NCI-H2081 (cell line): ENCODE measurements at places on chromosomes 12 and 14.

GRCh38 chr12:27965411-27965810, 7.1 kb downstream of the PTHLH start:
- no peak for DNase-seq

GRCh38 chr12:130961921-130962451, 8.3 kb downstream of the ADGRD1 start:
- DNase-seq, result no peak

DNA sequence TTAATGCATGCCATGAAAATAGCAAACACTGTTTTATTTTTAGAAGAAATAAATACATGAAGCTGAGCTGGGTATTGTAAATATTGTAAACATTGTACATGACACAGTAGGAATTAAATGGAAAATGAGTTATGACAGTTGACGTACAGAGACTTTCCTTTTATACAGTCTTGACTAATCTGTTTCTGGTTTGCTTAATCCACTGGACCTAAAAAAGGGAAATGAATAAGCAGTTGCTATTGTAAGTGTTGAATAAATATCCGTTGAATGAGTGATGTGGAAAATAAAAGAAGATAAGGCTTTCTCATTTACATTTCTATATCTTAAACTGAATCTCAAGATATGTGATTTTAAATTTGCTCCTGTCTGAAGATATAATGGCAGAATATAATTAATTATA, 15.0 kb downstream of the PMCH start:
- no peak for DNase-seq

DNA sequence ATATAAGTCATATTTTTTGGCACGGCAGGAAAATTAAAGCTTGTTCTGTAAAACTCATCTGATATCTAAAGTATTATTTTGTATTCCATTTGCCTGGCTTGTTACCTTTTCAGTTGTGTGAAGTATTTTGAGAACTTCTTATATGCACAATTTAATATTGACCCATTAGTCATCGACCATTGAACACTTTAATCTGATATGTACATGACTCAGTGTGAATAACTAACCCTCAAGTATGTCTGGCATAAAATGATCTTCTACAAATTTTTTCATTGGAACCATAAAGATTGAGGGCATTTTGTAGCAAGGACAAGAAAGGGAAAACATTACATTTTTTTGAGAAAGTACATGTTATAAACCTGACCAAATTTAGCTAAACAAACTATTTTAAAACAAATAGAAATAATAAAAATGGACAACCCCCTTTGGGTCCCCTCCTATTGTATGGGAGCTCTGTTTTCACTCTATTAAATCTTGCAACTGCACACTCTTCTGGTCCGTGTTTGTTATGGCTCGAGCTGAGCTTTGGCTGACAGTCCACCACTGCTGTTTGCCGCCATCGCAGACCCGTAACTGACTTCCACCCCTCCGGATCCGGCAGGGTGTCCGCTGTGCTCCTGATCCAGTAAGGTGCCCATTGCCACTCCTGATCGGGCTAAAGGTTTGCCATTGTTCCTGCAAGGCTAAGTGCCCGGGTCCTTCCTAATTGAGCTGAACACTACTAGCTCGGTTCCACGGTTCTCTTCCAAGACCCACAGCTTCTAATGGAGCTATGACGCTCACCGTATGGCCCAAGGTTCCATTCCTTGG, 118.8 kb downstream of the SLC6A15 start:
- DNase-seq, result no peak

DNA sequence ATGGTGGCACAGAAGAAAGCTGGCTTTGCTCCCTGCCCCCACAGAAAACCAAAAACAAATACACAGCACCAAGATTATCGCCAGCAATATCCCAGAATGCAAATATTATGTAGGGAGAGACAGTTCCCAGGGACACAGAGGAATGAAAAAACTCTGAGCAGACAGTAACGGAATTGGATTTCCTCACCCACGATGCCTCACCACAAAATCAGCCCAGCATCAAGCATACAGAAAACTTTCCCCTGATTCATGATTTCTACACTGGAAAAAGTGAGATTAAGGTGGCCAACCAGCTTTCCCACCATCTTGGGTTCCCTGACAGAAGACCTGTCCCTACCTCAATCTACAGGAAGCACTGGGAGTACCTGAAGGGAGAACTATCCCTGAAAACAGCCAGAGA, 36.6 kb downstream of the PARP11 start:
- DNase-seq, result no peak

GRCh38 chr14:103923863-103924262, 4.4 kb upstream of the TDRD9 start:
- DNase-seq, result peak; percentile 61

DNA sequence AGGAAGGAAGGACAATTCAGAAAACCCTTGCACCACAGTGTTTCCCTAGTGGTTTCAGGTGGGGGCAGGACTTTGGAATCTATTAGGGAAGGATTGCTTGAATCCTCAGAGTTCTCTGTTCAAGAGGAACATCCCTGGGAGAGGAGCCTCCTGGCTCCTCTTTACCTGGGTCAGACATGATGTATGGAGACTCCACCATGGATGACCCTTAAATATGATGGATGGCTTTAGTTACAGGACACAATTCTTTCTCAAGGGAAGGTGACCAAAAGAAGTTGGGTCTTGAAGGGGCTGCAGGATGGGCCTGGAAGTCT, 396.6 kb downstream of the NRXN3 start:
- no peak for DNase-seq

GRCh38 chr14:84107835-84108343, 1422.1 kb upstream of the FLRT2 start:
- no peak for DNase-seq

GRCh38 chr14:60211153-60211552, 37.9 kb upstream of the PPM1A start:
- peak; percentile 35 for DNase-seq

- peak; percentile 57 for DNase-seq
Observed at GRCh38 chr12:81758421-81759189, 545 bp downstream of the PPFIA2 start.

- DNase-seq, result no peak
Observed at GRCh38 chr12:74393272-74393671, 144.4 kb upstream of the ATXN7L3B start.
